ENCODE measurements at places on chromosomes 4 and X.

DNA sequence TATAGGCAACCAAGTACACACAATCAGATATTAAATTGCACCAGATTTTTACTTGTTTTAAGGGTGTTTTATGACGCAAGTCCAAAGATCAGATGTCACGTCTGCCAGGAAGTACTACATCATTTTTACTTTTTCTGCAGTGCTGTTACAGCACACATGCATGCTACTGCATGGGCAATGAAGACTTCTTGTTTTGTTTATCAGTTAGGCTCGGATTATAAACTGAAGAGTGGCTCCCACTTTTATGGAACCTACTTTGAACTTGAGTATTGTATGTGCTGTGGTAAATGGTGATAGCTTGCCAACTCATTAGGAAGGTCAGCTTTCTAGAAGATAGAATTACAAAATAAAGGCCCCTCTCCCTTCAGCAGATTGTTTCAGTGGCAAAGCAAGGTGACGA, 131.6 kb downstream of the CEP135 start:
- no peak for DNase-seq

DNA sequence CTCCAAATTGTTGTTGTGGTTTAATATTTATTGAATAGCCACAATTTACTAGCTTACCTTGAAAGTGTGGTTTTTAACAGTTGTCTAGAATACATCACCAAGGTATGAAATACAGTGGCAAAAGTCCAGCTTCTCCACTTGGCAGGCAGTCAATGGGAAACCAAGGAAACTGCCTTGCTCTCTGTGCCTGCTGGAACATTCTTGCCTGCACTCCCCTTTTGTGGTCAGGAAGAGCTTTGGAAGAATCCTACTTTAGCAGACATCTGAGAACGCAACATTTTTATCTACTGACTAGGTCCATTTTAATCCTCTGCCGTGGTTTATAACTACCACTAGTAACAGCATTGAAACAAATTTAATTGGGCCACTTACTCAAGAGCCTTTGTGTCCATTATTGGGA, 64.5 kb downstream of the TENM3 start:
- no peak for DNase-seq

DNA sequence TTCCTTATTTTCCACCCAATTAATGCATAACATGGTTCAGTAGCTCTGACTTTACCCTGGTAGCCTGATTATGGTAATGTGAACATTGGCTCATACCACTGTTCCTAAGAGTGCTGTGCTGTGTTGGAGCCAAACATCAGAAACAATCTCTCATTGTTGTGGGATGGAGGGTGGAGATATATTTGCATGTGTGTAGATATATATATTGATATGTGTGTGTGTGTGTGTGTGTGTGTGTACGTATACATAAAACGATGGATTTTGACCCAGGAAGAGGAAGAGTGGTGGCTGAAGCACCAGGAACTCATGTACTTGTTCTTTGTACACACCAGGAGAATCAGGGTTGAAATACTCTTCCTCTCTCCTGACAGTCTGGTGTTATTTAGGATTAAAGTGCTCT, 247.7 kb downstream of the IL15 start:
- DNase-seq: no peak

GRCh38 chr4:104429150-104429741, 65.4 kb downstream of the CXXC4 start:
- DNase-seq: no peak

GRCh38 chr4:109334129-109335105, 32.0 kb upstream of the COL25A1 start:
- no peak for DNase-seq

- DNase-seq: no peak
Observed at GRCh38 chr4:126899331-126899801, 733.4 kb upstream of the INTU start.

- no peak for DNase-seq
Observed at GRCh38 chr4:1060121-1060520, 48.7 kb downstream of the FGFRL1 start.

DNA sequence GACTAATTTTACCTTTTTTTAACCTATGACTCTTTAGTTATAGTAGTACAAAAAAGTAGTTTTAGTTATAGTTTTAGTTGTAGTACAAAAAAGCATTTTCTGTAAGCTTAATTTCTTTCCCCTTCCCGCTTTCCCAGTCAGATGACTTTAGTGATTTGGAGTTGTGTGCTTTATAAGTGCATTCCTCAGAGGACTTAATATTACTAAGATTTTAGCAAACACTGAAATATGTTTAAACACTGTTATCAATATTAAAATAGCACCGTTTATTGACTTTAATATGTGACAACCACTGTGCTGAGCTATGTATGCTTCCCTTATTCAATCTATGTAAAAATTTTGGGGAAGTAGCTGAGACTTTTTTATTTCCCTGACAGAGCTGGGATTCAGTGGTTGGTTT, 22.8 kb downstream of the GUF1 start:
- no peak for DNase-seq

DNA sequence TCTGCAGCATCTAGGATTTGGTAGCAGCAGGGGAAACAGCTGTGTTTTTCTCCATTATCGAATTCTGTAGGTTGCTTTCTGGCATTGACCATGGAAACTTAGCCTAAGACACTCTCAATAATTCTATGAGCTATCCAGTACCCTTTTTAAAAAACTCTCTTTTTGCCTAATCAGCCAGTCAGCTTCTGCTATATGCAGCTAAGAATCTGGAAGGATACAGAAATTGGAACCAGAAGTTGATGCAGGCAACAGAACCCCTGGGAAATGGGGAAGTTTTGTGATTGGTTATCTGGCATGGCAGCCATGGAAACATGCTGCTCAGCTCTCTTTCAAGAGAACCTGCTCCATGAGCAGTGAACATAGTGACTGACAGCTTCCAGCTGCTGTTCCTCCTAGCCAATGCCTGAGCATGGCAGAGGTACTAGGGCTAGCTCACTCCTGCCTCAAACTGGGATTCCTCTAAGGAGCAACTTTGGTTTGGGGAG, 417.6 kb upstream of the MAOA start:
- no peak for DNase-seq

- no peak for DNase-seq
Observed at GRCh38 chrX:107871136-107871535, 45.5 kb downstream of the MID2 start.

GRCh38 chrX:50003927-50004326, 81.5 kb downstream of the CLCN5 start:
- no peak for DNase-seq

DNA sequence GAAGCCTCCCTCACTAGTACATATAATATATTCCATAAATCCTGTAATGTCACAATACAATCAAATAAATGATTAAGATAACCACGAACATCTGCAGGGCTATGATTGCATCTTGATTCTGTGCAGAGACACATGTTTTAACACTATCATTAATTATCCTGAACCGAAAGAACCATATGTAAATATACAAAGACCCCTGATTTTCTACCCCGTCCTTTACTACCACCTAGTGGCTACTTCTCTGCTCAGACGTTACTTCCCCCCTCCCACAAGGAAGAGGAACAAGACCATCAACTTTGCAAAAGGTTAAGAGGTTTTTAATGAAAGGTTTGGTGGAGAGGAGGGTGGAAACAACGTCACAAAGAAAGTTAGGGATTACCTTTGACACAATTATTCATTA, 134.0 kb downstream of the COL4A6 start:
- no peak for DNase-seq

DNA sequence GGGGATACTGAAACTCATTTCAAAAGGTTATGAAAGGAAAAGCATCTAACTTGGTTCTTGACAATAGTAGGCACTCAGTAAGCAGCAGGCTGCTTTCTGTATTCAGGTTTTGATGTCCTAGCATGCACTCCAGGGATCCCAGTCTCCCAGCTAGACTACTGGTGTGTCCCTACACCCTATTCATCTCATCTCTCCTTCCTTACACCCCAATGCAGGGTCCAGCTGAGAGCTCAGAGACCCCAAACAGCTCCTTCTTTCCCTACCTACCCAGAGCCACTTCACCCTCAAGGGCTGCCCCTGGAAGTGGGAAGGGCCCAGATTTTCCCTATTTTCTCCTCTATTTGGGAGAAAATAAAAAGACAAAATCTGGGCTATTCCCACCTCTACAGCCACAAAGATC, 1.6 kb upstream of the EFNB1 start:
- DNase-seq: no peak

GRCh38 chr4:94507708-94508107, 56.0 kb downstream of the PDLIM5 start:
- DNase-seq: peak; percentile 10

- DNase-seq: no peak
Observed at GRCh38 chr4:99762728-99763127, 53.9 kb upstream of the DAPP1 start.

- DNase-seq: no peak
Observed at GRCh38 chr4:10100734-10101216, 15.8 kb downstream of the WDR1 start.

DNA sequence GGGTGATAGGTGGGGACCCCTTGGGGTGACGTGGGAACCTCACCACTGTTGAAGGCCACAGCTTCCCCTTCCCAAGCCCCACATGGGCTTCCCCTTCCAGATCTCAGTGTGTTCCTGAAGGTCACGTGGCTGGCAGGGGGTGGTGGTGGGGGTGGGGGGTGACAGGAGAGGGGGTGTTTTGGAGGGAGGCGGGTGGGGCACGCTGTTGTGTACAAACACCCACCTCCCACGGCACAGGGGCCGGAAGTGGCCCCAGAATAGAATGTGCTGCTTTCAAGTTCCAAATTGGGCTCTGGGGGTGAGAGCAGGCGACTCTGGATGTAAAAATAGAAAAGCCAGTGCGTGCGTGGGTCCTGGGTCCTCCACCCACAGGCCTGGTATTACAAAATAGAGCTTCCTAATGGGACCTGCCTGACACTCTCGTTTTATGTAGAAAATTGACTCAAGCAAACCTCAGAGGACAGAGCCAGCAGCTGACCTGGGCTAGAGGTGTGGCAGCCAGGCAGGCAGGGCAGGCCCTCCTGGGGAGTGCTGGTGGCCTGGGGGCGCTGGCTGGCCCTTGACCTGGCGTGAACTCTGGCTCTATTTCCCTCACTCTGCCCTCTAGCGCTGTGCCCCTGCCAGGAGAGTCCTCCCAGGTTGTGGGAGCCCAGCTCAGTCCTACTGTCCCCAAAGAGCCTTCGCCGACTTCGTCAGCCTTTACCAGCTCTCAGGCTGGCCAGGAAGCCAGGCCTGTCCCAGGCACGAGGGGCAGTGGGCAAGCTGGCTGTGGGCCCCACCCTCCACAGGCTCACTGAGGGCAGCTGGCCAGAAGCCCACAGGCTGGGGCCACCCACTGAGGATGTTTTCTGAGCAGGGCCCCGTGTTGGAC, 5.4 kb upstream of the SH3BP2 start:
- no peak for DNase-seq

- no peak for DNase-seq
Observed at GRCh38 chr4:88865466-88865865, 167.8 kb upstream of the NAP1L5 start.

DNA sequence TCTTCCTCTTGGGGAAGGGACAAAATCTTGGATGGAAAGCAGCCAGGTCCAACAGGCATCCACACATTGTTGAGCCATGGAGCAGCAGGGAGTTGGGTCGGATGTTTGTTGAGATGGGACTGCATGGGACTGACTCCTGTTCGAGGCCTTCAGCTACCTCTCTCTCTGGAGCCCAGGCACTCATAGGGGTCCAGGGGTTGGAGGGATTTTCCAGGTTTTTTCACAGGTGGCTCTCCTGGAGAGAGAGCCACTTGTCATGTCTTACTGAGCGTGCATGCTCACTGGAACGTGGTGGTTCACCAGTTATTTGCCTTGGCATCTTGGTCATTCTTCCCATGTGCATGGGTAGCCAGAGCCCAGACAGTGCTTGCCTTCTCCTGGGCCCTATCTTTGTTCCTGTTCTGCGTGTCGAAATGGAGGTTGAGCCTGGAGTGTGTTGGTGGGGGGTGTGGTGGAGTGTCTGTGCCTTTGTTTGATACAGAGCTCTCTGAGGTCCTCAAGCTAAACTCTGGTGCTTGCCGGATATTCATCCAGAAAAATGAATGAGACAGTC, 60.6 kb downstream of the NBDY start:
- no peak for DNase-seq

DNA sequence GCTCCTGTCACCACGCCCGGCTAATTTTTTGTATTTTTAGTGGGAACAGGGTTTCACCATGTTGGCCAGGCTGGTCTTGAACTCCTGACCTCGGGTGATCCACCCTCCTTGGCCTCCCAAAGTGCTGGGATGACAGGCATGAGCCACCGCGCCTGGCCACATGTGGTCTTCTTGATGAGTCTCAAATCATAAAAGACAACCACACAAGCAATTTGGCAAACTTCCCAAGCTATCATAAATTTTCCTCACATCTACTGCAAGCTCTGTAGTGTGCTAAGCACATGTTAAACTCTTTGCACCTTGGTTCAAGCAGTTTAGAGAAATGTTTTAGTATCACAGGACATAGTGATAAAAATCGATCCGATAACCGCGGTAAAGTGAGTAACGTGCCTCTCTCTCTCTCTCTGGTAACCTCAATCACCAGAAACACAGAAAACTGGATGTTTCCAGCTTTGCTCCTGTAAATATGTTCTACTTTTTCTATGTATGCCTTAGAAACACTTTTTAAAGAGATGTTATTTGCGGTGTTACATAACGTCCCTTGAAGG, 256.8 kb downstream of the DHRSX start:
- no peak for DNase-seq

GRCh38 chr4:93719552-93719951, 109.0 kb upstream of the ATOH1 start:
- no peak for DNase-seq

DNA sequence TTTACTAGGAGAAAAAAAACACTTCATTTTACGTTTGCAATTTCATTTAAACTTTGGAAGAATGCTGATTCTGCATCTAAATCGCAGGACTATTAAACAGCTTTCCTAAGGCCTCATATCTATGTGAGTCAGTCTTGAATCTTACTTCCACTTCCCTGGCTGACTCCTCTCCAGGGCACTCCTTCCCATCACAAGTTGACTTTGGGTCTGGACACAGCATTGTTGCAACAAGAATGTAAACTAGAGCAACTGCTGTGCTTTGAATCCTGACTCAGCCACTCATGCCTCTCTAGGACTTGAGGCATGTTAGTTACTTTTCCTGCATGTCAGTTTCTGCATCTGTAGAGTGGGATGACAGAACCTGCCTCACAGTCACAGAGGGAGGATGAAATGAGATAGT, 413.8 kb downstream of the FAT4 start:
- no peak for DNase-seq

- DNase-seq: no peak
Observed at GRCh38 chr4:44368413-44369167, 80.0 kb downstream of the KCTD8 start.

DNA sequence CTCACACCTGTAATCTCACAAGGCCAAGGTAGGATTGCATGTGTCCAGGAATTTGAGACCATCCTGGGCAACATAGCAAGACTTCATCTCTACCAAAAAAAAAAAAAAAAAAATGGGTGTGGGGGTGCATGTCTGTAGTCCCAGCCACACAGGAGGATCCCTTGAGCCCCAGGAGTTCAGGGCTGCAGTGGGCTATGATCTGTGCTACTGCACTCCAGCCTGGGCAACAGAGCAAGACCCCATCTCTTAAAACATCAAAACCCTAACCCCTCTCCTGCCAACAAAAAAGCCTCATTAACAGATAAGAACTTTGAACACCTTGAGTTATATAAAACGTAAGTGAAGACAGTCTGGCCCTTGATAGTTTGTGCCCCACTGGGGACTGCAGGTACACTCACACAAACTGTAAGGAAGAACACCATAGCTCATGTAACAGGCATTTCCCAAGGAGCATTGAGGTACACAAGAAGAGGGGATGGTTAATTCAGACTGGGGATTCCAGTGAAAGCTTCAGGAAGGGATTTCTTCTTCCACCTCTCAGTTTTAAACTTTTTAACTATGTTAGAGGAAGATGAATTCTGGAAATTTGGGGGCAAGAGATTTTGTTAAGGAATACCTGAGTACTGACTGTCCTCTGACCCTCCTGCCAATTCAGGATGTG, 34.7 kb downstream of the RBPJ start:
- no peak for DNase-seq

All from Caco-2 (cell line).